ENCODE measurements at places on chromosomes 16 and 17. TPM values are rescaled to one million over a fixed set of nuclear protein-coding genes. Genes with fewer than 3 reads are reported as not detected.

PGAP3 gene
- total RNA-seq, result 30.1 TPM

GAST gene
- total RNA-seq, result not detected

SLC6A4 gene
- total RNA-seq, result not detected

SULT1A2 gene
- 2.1 TPM for total RNA-seq

DNA sequence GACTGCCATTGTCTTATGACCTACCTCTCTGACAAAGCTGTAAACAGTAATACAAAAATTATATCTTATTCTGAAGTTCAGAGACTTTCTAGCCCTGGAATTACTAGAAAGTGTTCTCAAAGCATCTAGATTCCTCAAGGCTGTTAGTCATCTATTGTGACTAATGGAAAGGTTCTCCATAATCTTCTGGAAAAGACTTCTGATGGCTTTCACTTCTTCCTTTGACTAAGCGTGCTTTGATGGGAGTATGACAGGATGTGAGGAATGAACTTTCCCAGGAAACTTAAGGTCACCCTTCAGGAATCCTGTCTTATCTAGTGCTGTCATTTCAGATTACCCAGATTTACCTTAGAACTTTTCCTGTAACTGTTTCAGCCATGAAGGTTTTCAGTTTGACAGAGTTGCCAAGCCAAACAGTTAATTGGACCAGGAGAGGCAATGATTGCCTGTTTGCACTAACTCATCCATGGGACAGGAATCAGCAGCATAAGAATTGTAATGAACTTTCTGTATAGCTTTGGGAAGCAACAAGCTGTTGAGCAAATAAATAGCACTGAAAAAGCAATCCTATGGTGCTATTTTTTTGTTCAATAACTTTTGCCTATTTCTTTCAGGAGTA lies 43.5 kb downstream of the AP2B1 start:
- no peak overlapping the region for H3K27ac ChIP-seq
- DNase-seq, result no peak
- H3K4me1 ChIP-seq, result no peaks in the 10 kb centered on the region
- H3K4me3 ChIP-seq, result no peak overlapping the region
- H3K36me3 ChIP-seq, result peaks cover 12% of the 10 kb centered on the region

DNA sequence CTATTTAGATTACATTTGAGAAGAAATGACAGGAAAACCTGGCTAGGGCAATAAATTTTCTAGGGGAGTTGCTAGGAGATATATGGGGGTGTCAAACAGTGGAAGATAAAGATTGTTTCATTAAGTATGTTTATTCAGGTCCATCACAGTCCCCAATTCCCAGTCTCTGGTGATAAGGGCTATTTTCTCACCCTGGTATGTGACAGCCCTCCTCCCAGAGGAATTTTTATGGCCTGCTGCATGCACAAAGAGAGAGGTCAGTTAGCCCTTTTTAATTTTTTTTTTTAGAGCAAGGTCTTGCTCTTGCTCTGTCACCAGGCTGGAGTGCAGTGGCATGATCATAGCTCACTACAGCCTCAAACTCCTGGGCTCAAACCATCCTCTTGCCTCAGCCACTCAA lies 53.6 kb upstream of the ATF7IP2 start:
- no peaks in the 10 kb centered on the region for H3K36me3 ChIP-seq
- H3K27me3 ChIP-seq, result no peaks in the 10 kb centered on the region
- no peak for DNase-seq
- peak overlapping the region; percentile 22 for H3K4me3 ChIP-seq

- H3K27ac ChIP-seq, result no peak overlapping the region
- no peak for DNase-seq
- peaks cover 3% of the 10 kb centered on the region for H3K27me3 ChIP-seq
- no peaks in the 10 kb centered on the region for H3K36me3 ChIP-seq
- no peak overlapping the region for H3K4me3 ChIP-seq
Measured at GRCh38 chr17:19407601-19408345, 3.3 kb upstream of the RNF112 start.

DNA sequence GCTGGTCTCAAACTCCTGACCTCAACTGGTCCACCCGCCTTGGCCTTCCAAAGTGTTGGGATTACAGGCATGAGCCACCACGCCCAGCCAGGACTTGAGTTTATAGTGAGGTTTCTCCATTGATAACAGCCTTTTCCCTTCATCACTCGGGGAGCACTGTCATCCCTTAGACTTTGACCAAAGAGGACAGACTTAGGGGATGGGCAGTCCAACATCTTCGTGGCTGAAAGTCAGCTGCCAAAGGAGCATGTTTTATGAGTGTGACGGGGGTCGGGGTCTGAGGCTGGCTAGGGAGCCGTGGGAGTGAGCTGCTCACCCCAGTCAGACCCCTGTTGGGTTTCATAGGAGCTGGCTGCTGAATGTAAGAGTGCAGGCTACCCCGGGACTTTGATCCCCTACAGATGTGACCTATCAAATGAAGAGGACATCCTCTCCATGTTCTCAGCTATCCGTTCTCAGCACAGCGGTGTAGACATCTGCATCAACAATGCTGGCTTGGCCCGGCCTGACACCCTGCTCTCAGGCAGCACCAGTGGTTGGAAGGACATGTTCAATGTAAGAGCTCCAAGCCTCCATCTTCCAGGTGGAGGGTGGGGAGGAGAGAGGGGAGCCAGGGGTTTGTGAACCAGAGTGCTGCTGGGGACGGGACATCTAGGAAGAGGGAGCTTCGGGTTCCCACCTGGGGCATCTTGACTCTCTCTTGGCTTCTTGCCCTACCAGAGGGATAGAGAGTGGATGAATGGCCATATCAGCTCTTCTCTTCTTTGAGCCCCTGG lies 3.1 kb downstream of the DHRS11 start:
- H3K27ac ChIP-seq, result peak overlapping the region; percentile 43
- peaks cover 21% of the 10 kb centered on the region for H3K4me1 ChIP-seq
- no peaks in the 10 kb centered on the region for H3K36me3 ChIP-seq
- DNase-seq, result no peak

DNA sequence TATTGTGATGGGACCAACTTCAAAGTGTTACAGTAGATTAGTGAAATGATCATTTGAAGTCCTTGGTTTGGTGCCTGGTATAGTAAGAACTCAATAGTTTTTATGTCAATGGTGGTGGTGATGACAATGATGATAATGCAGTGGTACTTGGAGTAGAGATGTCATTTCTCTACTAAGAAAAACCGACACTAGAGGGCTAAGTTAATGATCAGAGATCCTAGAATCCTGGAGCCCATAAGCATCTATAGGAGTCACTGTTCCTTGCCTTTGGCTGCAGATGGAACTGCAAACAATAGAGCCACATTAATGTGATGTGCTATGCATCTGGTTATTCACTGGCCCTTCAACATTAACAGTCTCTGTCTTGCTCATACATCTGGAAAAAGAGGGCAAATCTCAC lies 103.8 kb downstream of the ANKFN1 start:
- no peak overlapping the region for H3K4me3 ChIP-seq
- peaks cover 2% of the 10 kb centered on the region for H3K27me3 ChIP-seq
- H3K27ac ChIP-seq, result no peak overlapping the region
- no peaks in the 10 kb centered on the region for H3K36me3 ChIP-seq
- no peaks in the 10 kb centered on the region for H3K4me1 ChIP-seq
